ENCODE measurements at places on chromosomes 3 and 15.

GRCh38 chr15:34188711-34189110, 21.2 kb downstream of the KATNBL1 start:
- no peak for DNase-seq

DNA sequence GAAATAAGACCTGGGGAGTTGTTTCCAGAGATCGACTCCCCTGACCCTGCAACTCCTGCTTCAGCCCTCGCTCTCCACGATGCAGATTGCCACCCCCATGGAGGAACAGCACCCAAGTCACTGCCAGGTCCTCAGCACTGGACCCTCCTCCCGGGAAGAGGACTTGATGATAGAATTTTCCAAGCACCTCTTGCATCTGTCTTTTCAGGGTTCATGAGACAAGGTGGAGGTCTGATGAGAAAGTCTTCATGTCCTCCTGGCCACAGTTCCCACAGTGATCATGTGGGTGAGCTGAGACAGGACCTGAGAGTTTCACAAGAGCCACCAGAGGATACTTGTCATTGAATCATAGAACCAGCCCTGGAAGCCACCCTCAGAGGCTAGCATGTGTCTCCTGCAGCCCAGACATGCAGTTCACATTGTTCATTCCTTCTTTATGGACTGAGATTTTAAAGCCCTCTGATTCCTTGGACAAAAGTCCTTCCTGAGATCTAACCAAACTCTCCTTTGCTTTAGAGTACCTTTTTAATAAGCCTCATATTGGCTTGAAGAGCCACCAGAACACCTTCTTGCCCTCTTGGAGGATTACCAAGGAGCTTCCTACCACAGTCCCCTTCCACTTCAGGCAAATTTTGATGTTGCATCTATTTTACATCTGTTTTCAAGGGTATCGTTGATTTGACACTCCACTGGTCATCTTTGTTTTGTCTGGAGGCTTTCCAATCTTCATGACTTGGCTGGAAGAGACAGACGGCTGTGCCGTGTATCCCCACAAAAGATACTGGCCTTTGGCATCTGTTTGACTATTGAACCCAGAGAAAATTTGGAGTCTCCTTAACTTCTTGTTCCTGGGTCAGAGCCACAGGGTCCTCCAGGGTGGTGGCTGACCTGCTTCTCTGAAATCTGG, 224.8 kb upstream of the BHLHE40 start:
- no peak for DNase-seq

- DNase-seq, result no peak
Observed at GRCh38 chr3:25744470-25744869, 38.8 kb downstream of the NGLY1 start.

DNA sequence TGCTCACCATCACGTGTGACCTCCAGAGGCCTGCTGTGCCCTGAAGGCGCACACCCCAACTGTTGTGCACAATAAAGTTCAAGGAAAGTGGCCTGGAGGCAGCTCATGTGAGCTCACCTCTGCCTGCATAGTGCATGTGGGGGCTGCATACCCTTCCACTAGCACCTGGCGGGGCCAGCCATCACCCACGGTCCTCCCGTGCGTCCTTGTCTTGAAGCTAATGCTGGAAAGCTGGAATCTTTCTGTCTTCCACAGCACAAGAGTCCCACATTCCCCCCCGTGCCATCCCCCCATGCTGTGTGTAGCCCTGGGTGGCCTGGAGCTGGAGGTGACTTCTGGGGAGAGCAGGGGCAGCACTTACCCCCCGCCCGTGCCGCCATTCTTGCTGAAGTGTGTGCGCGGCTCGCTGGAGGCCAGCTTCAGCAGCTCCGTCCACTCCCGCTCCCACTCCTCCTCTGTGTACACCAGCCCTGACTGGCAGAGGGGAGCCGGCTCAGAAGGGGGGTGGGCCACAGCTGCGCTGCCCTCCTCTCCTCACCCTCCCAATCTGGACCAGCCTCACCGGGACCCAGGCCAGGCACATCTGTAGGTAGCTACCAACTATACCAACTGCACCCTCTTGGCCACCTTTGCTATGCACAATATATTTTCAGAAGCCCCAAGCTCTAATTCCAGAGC, 199.5 kb downstream of the KLF13 start:
- no peak for DNase-seq

DNA sequence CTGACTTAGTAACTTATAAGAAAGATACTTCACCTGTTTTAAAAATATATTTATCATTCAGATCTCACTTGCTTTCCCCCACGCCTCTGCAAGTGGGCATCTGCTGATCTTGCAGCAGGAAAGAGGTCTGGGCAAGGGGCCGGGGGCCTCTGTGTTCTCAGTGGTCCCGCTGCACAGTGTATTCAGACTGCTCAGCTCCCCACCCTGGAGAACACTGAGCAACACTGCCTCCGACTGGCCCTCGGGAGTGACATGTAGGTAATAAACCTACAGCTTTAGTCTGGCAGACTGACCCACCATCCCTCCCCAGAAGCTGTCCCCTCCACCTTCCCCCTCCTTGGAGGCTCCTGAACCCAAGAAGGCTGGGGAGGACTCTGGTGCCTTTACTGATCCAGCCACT, 43.8 kb downstream of the GABRB3 start:
- no peak for DNase-seq

DNA sequence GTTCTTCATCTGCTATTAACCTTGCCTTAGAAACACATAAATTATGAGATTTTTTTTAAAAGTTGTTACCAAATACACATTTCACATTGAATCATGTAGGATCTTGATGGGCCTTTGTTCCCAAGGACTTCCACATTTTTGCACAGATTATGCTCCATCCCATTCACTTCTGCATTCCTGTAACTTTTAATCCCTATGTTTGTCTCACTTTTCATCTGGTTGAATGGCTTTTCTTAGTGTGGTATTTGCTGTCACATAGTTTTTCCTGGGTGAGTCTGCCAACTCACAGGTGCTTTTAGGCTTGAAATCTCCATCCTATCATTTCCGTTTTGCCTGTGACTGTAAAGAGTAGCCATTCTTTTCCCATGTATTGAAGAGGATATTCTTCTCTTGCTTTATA, 297.2 kb upstream of the TPRG1 start:
- no peak for DNase-seq

DNA sequence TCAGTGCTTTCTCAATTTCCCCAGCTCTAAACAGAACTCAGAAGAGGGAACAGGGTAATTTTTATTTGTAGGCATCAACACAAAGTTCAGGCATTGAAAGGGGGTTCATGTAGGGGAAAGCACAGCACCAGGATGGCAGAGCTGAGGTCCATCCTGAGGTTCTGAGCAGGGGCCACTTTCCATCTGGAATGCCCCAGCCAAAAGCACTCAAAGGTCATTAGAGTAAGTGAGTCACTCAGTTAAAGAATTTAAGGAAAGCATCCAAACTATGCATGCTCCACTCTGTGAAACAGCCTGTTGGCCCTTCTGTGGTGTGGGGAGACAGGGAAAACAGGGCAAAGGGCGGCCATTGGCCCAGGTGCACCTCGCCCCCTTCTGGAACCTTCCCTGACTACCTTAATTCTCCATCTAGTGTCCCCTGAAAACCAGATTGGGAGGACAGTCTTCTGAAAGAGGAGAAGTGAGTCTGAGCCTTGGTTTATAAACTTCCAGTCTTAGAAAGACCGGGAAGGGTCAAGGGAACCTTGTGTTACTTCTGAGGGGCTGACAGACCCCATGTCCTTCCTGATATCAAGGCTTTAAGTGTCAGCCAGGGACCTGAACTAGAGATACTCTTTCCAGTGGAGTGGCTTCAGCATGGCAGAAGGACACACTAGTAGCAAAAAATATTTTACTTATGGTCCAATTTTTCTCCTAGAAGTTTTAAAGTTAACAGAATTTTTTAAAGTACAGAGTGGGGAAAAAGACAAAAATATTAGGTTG, 133.3 kb downstream of the MYLK start:
- DNase-seq, result no peak

DNA sequence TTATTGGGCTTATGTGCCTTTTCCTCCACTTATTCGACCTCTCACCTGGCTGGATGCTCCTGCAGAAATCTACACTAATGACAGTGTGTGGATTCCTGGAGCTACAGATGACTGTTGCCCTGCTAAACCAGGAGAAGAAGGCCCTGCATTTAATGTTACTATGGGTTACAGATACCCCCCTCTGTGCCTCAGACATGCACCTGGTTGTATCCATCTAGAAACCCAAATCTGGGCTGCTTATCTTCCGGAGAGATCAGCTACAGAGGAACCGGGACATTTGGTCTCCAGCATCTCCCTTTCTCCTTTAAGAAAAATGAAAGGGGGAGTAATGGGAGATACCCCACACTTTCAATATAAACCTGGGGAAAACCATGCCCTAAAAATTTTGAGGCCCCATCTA, 710.0 kb downstream of the ROBO1 start:
- no peak for DNase-seq

DNA sequence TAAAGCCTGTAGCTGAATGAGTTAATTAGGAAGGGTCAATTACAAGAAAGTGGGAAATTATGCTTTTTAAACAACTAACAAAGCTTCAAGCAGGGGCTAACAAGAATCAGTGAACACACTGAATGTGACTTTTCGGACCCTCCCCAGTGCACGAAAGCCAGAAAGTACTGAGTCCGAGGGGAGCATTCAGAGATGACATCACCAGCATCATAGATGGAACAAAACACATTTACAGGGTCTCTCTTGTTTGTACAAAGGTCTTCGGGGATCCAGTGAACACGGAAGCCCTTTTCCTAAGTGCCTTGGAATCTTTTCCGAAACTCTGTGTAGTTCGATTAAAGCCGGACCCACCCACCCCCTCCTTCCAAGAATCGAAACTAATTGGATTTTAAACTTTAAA, 829 bp downstream of the DCP1A start:
- DNase-seq, result no peak

- no peak for DNase-seq
Observed at GRCh38 chr3:33372218-33373081, 67.8 kb downstream of the UBP1 start.

GRCh38 chr3:40201770-40202169, 107.7 kb upstream of the EIF1B start:
- DNase-seq, result no peak

GRCh38 chr3:110533089-110533488, 538.5 kb upstream of the NECTIN3 start:
- DNase-seq, result no peak

- no peak for DNase-seq
Observed at GRCh38 chr3:12308517-12308916, 19.6 kb downstream of the PPARG start.

DNA sequence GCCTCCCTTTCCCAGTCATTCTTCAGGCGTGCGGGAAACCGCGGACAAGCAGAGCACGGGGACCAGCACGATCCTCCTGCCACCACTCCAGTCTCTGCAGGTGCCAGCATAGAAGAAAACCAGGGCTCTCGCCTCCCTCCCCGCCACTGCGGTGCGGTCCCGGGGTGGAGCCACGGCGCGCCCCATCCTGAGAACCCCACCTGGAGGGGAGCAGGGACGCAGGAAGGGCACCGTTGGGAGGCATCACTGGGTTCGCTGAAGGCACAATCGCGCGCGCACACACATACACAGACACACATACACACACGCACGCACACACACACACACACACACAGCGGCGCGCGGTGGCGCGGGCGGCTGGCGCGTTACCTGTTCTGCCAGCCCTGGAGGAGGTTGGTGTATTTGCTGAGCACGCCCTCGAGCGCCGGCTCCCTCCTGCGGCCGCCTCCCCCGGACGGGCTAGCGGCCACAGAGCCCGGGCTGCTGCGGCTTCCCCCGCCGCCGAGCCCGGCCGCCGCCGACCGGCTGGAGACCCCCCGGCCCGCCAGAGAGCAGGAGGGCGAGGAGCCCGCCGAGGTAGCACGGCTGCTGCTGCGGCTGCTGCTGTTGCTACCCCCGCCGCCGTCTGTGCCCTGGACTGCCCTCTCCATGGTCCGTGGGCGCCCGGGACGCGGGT, 394 bp downstream of the OSBPL10 start:
- DNase-seq, result peak; percentile 51

DNA sequence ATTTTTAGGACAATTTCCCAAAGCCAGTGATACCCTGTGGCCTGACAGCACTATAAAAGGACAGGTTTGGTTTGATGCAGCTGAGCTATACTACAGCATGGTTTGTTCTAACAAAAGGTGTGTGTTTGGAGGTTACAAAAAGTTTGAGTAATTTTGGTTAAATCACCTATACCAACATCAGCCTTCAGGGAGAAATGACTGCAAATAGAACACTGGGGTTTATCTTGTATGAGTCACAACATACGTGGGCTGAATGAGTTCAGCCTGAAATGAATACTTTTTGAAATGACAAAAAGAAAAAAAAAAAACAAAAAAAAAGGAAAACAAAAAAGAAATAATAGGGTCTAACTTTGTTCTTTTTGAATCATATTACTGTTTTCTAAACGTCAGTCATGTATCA, 345.7 kb downstream of the CNTN3 start:
- DNase-seq, result no peak

DNA sequence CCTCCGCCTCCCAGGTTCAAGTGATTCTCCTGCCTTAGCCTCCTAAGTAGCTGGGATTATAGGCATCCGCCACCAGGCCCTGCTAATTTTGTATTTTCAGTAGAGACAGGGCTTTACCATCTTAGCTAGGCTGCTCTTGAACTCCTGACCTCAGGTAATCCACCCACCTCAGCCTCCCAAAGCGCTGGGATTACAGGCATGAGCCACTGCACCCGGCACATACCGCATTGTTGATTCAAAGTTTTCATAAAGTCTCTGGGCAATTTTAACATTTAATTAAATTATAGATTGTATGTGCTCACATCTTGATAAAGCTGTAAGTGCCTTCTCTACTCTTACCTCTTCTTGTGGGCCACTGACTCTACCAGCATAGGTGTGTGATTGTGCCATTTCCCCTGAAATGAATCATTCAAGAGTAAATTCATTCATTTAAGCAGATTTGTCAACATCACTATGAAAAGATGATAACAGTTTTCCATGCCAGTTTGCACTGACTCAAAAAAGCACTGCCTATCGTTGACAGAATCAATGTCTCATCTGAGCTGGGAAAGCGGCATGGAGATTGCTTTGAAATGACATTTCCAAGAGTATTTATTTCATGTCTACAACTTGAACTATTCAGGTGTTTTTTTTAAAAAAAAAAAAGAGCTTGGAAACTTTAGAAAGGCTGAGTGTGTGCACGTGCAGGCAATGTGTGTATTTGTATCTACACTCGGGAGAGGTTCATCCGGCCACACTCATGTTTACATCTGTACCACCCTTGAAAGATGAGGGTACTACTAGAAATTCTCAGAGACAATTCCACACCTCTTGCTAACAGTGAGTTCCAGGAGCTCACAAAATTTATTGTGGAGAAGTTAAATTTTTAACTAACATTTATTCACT, 3.5 kb downstream of the BCL2A1 start:
- DNase-seq, result no peak

DNA sequence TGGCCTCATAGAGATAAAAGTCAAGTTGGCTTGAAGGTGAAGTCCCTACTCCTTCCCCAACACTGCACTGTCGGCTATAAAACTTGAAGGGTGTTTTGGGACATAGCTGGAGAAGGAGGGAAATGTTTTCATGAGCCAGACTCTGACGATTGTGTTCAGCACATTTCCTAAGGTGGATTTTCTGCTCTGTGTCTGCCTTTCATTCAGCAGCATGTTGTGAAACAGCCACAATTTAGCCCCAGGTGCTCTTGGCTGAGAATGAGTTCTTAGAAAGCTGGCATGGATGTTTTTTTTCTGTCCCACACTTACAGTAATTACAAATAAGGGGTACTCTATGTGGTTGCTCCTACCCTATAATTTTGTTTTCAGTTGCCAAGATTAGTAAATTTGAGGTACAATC, 492.4 kb downstream of the MCTP2 start:
- DNase-seq, result no peak

- DNase-seq, result no peak
Observed at GRCh38 chr3:16013568-16013967, 160.9 kb upstream of the GALNT15 start.
